K562 (cell line): ENCODE measurements at places on chromosomes 13 and 19. TPM values are rescaled to one million over a fixed set of nuclear protein-coding genes. Genes with fewer than 3 reads are reported as not detected.

GRCh38 chr13:98450026-98450425, 126.9 kb downstream of the STK24 start:
- no peak overlapping the region for H3K4me3 ChIP-seq
- DNase-seq = no peak
- H3K4me1 ChIP-seq = peaks cover 11% of the 10 kb centered on the region
- H3K27me3 ChIP-seq = no peaks in the 10 kb centered on the region

DNA sequence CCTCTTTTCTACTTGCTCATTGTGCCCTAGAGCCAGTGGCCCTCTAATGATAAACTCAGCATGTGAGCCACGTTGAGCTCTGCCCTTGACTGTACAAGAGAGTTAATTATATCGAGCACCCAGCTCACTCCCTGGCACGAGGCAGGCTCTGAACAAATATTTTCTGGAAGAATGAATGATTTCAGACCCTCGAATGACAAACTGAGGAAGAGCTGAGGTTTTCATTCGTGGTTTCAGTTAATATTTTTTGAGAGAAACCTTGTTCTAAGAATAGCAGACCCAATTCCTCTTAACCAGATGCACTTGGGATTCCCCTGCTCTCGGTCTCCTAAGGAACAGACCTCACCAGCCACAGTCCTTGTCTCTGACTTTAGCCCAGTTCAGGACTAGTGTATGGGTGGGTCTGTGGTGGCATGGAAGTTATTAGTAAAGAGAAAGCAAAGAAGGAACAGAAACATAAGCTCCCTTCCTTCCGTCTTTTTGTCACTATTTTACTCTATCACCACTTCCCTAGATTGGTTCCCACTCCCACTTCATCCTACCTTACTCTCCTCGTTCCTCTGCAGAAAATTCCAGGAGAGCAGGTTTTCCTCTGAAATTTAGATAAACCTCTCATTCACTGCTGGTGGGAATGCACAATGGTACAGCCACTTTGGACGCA, 22.1 kb upstream of the WDFY2 start:
- no peaks in the 10 kb centered on the region for H3K36me3 ChIP-seq
- no peak overlapping the region for H3K4me3 ChIP-seq
- no peak overlapping the region for H3K27ac ChIP-seq
- DNase-seq = no peak

GRCh38 chr19:2381148-2381820, 21.2 kb downstream of the TMPRSS9 start:
- H3K4me3 ChIP-seq = no peak overlapping the region
- no peak overlapping the region for H3K27ac ChIP-seq

DNA sequence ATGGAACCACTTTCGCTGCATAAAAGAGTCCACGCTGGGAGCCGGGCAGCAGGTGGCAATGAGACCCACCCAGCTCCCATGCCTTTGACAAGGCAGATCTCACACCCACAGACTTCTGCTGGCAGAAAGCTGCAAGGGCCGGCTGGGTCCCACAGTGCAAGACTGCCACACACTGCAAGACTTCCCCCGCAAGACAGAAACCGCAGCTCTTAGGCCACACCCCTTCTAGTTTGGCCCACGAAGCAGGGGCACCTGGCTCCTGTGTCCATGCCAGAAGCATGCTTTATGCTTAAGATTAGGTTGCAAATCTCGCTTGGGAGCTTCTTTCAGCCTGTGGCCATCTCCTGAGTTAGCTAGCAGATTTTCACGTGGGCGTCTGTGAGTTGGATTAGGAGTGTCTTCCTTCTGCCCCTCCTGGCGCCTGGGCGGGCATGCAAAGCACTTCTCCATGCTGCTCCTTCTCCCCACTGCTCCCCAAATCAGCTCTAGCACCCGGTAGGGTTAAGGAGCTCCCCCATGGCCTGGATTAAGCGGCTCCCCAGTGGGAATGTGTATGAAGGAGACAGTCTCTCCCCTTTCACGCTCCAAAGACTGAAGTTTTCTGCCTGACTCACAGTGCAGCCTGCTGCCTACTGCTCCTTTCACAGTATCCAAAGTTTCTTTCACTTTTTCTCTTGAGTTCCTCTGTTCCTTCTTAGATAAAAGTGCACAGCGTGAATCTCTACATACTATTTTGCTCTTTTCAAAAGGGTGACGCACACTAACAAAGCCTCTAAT, 17.7 kb downstream of the GPC6 start:
- no peaks in the 10 kb centered on the region; the same call in 2 of the 3 replicates for H3K4me1 ChIP-seq
- DNase-seq = no peak
- H3K27me3 ChIP-seq = no peaks in the 10 kb centered on the region
- no peaks in the 10 kb centered on the region for H3K36me3 ChIP-seq
- no peak overlapping the region for H3K4me3 ChIP-seq

DNA sequence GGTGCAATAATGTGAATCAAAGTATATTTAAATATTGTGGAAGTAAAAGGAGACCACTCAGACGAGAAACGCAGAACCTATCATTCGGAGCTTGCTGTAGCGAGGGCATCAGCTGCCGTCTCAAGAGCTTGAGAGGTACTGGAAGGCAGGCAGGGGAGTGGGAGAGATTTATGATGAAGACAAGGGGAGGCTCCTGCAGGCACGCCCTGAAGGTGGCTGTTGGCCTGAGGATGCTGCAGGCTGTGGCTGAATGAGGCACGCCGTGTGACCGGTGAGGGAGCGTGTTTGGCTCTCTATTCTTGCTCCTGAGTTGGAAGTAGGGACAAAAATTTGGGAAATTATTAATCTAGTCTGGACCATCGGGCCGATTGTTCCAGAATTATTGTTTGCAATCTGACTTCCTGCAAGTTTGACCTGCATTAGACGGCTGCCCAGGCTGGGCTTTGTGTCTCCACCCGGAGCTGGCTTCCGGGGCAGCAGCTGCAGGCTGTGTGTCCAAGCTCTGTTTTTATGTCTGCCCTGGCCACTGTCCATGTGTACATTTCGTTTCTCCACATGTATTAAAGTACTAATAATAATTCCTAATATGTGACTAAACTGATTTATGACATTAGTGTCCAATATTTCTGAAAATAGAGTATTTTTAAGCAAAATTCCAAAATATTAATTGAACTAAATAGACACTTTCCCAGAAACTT, 91.1 kb upstream of the ANKRD10 start:
- no peak for DNase-seq
- no peaks in the 10 kb centered on the region for H3K27me3 ChIP-seq
- H3K4me1 ChIP-seq = peaks cover 3% of the 10 kb centered on the region; the same call in 1 of the 2 replicates
- H3K27ac ChIP-seq = no peak overlapping the region
- H3K4me3 ChIP-seq = no peak overlapping the region
- no peaks in the 10 kb centered on the region for H3K36me3 ChIP-seq

DNA sequence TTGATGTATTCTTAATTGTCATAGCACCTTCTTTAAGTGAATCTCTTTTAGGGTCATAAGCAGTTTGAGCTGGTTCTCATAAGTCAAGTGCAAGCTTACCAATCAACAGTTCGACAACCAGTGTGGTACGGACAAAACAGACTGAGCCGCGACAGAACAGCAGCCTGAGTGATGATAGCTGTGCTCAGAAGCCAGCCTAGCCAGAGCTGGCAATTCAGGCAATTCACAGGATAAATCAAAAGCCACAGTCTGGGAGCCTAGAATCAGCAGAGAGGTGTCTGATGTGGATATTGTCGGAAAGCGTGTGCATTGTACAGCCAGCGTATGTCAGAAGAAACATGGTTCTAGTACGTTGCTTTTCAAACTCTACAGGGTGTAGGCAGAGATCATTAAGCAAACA, 14.9 kb downstream of the UBE2L5 start:
- DNase-seq = no peak
- no peak overlapping the region for H3K27ac ChIP-seq
- H3K4me1 ChIP-seq = no peaks in the 10 kb centered on the region
- H3K4me3 ChIP-seq = no peak overlapping the region

- no peaks in the 10 kb centered on the region for H3K27me3 ChIP-seq
- H3K36me3 ChIP-seq = peaks cover 48% of the 10 kb centered on the region; the same call in 2 of the 3 replicates
- peak; percentile 64 for DNase-seq
- peaks cover 55% of the 10 kb centered on the region for H3K4me1 ChIP-seq
- peak overlapping the region; percentile 20; the same call in 1 of the 2 replicates for H3K4me3 ChIP-seq
Observed at GRCh38 chr19:3374369-3375112, 8.2 kb downstream of the NFIC start.

DNA sequence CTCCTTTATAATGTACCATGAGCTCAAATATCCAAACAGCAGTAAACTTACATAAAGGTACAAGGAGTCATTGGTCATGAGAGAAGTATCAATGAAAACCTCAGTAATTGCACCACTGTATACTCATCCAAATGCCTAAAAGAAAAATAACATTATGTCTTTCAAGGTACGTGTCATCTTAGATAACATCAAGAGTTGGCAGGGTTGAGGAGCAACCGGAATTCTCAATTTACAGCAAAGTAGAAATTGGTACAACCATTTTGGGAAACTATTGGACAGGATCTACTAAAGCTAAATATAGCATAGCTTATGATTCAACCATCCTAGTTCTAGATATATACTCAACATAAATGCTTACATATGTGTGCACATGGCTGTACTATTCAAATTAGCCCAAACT, 502.8 kb downstream of the GPC6 start:
- no peak overlapping the region for H3K4me3 ChIP-seq
- H3K27ac ChIP-seq = no peak overlapping the region
- no peaks in the 10 kb centered on the region for H3K36me3 ChIP-seq

DNA sequence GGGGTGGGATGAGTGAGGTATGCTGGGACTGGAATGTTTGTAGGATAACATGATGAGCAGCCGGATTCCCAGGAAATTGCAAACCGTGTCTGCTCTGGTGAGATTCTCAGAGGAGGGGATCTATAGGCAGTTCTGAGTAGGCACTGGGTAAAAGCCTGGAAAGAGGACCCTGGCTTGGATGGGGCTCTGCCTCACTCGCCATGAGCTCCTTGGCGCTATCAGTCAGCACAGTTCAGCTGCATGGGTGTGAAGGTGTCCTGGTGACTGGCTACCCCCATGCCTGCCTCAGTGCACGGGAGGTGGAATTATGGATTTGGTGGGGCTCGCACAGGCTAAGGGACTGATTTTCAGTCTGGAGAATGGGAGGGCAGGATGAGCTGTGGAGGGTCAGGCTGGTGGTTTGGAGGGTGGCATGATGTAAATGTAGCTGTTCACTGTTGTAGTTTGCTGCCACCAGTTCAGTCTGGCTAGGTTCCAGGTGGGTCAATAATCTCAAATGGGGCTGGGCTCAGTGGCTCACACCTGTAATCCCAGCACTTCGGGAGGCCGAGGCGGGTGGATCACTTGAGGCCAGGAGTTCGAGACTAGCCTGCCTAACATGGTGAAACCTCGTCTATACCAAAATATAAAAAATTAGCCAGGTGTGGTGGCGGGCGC, 9.2 kb upstream of the ZNF627 start:
- no peak overlapping the region for H3K4me3 ChIP-seq
- H3K27ac ChIP-seq = no peak overlapping the region; the same call in 2 of the 3 replicates
- no peak for DNase-seq

GRCh38 chr13:79440958-79441528, 35.0 kb upstream of the RBM26 start:
- no peaks in the 10 kb centered on the region for H3K4me1 ChIP-seq
- H3K27me3 ChIP-seq = no peaks in the 10 kb centered on the region
- no peak overlapping the region for H3K27ac ChIP-seq
- H3K36me3 ChIP-seq = no peaks in the 10 kb centered on the region
- DNase-seq = no peak

DNA sequence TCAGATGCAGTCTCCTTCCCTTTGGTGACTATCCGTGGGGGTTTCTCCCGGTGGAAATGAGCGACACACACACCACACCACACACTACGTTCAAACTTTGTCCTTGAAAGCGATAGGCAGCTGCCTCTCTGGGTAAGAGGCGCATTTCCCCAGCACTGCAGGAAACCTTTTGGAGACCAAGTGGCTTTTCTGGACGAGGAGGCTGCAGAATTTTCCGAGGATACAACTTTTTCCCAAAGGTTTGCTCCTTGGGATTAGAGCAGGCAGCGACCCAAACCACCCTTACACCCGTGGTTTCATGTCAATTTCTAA, 38.2 kb upstream of the FLT1 start:
- no peaks in the 10 kb centered on the region for H3K36me3 ChIP-seq
- DNase-seq = no peak
- H3K27ac ChIP-seq = peak overlapping the region; percentile 90
- H3K27me3 ChIP-seq = no peaks in the 10 kb centered on the region
- H3K4me1 ChIP-seq = peaks cover 4% of the 10 kb centered on the region; the same call in 2 of the 3 replicates

- no peak overlapping the region for H3K27ac ChIP-seq
- peak; percentile 65 for DNase-seq
- peaks cover under 1% of the 10 kb centered on the region; the same call in 1 of the 3 replicates for H3K4me1 ChIP-seq
- no peak overlapping the region for H3K4me3 ChIP-seq
- H3K27me3 ChIP-seq = no peaks in the 10 kb centered on the region
- H3K36me3 ChIP-seq = no peaks in the 10 kb centered on the region
Observed at GRCh38 chr13:67224148-67224846, 5.8 kb downstream of the PCDH9 start.

DNA sequence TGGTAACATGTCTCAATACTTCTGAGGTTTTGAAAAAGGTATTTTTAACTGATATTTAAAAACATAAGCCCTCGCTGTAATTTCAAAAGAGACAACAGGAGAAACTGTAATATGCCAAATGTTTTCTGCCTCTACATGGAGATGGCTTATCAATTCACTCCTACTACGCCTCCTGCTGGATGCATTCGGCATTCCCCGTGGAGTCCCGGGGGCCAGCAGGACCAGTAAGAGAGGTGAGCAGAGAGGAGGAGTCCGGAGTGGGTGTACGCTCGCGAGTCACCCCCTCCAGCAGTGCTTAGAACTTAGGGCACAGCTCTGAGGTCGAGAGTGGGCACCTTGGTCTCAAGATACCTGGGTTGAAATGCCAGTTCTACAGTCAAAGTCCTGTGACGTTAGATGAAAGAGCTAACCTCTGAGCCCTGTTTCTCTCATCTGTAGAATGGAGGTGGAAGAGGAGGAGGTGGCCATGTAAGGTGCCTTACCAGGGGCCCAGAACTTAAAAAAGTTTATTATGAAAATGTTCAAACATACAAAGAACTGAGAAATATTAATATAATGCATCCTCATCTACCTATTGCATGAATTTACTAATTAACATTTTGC, 110.2 kb downstream of the STK24 start:
- no peak overlapping the region for H3K4me3 ChIP-seq
- DNase-seq = peak; percentile 63
- no peaks in the 10 kb centered on the region for H3K4me1 ChIP-seq
- peaks cover 60% of the 10 kb centered on the region for H3K36me3 ChIP-seq
- no peaks in the 10 kb centered on the region for H3K27me3 ChIP-seq

TEX29 gene
- not detected in 2 replicates for total RNA-seq

IER2 gene
- total RNA-seq = 205 and 214 TPM in 2 replicates

C19orf73 gene
- 1.6 and 3.2 TPM in 2 replicates for total RNA-seq

GAPDHS gene
- total RNA-seq = not detected in 2 replicates

VAV1 gene
- 17.3 and 20.1 TPM in 2 replicates for total RNA-seq
